Pericardium fibroblast (primary cell): ENCODE measurements at places on chromosomes 12 and 14. TPM values are rescaled to one million over a fixed set of nuclear protein-coding genes. Genes with fewer than 3 reads are reported as not detected.

HOXC5 gene
- total RNA-seq: 5.1 TPM in 1 of 2 replicates, not detected in the other

RNASE8 gene
- not detected in 2 replicates for total RNA-seq

SLC7A8 gene
- total RNA-seq: 4.3 and 9.8 TPM in 2 replicates

BCL11B gene
- not detected in 2 replicates for total RNA-seq

ZFHX2 gene
- 0.12 and 0.17 TPM in 2 replicates for total RNA-seq

CD163 gene
- not detected in 2 replicates for total RNA-seq

FBLN5 gene
- total RNA-seq: 169 and 544 TPM in 2 replicates

PTPRB gene
- total RNA-seq: 0.60 and 0.70 TPM in 2 replicates

TGM1 gene
- 1.0 and 7.9 TPM in 2 replicates for total RNA-seq

RNASE1 gene
- total RNA-seq: 1.3 TPM in 1 of 2 replicates, not detected in the other

DBX2 gene
- total RNA-seq: not detected in 2 replicates

RERG gene
- 1.6 and 13.9 TPM in 2 replicates for total RNA-seq

EXOC3L4 gene
- 0.23 TPM in 1 of 2 replicates, not detected in the other for total RNA-seq

ST8SIA1 gene
- total RNA-seq: 0.93 and 1.4 TPM in 2 replicates

MYO1H gene
- total RNA-seq: not detected in 2 replicates

RESF1 gene
- total RNA-seq: 14.7 and 81.0 TPM in 2 replicates

RPS6KL1 gene
- 0.26 and 0.58 TPM in 2 replicates for total RNA-seq

WNT1 gene
- not detected in 2 replicates for total RNA-seq

ADCY6 gene
- total RNA-seq: 23.7 and 41.4 TPM in 2 replicates

USP44 gene
- under 0.01 and 0.09 TPM in 2 replicates for total RNA-seq

SIX6 gene
- total RNA-seq: not detected in 2 replicates

SERPINA1 gene
- 0.47 TPM in 1 of 2 replicates, not detected in the other for total RNA-seq

GLIPR1L2 gene
- total RNA-seq: 0.09 and 0.23 TPM in 2 replicates

GLT1D1 gene
- not detected in 2 replicates for total RNA-seq

KLHL33 gene
- 0.09 and 0.12 TPM in 2 replicates for total RNA-seq

KRT2 gene
- total RNA-seq: not detected in 2 replicates

DEGS2 gene
- 0.09 and 0.58 TPM in 2 replicates for total RNA-seq

AQP2 gene
- total RNA-seq: not detected in 2 replicates

PKP2 gene
- total RNA-seq: 12.9 and 21.1 TPM in 2 replicates

WIF1 gene
- total RNA-seq: not detected in 2 replicates

SCN8A gene
- 0.35 and 0.77 TPM in 2 replicates for total RNA-seq

NAA25 gene
- total RNA-seq: 5.4 and 6.5 TPM in 2 replicates

SMAGP gene
- 13.7 and 22.2 TPM in 2 replicates for total RNA-seq

OR4E2 gene
- total RNA-seq: not detected in 2 replicates

RDH16 gene
- total RNA-seq: not detected in 2 replicates

FGD4 gene
- total RNA-seq: 7.5 and 8.1 TPM in 2 replicates

IGFBP6 gene
- 779 and 1,045 TPM in 2 replicates for total RNA-seq

VWF gene
- total RNA-seq: 0.35 and 8.8 TPM in 2 replicates

NDUFA9 gene
- total RNA-seq: 25.8 and 67.6 TPM in 2 replicates

CD27 gene
- not detected in 2 replicates for total RNA-seq

CPM gene
- 10.5 and 82.0 TPM in 2 replicates for total RNA-seq

FGD6 gene
- 2.1 and 4.0 TPM in 2 replicates for total RNA-seq

MGP gene
- 1,418 and 4,199 TPM in 2 replicates for total RNA-seq

SERPINA10 gene
- not detected in 2 replicates for total RNA-seq

KRT71 gene
- total RNA-seq: not detected in 2 replicates

LMNTD1 gene
- not detected in 2 replicates for total RNA-seq

PTGDR gene
- not detected in 2 replicates for total RNA-seq

HOXC11 gene
- not detected in 2 replicates for total RNA-seq

PGF gene
- total RNA-seq: 1.2 and 10.8 TPM in 2 replicates
